ENCODE measurements at places on chromosomes 16 and 17.

DNA sequence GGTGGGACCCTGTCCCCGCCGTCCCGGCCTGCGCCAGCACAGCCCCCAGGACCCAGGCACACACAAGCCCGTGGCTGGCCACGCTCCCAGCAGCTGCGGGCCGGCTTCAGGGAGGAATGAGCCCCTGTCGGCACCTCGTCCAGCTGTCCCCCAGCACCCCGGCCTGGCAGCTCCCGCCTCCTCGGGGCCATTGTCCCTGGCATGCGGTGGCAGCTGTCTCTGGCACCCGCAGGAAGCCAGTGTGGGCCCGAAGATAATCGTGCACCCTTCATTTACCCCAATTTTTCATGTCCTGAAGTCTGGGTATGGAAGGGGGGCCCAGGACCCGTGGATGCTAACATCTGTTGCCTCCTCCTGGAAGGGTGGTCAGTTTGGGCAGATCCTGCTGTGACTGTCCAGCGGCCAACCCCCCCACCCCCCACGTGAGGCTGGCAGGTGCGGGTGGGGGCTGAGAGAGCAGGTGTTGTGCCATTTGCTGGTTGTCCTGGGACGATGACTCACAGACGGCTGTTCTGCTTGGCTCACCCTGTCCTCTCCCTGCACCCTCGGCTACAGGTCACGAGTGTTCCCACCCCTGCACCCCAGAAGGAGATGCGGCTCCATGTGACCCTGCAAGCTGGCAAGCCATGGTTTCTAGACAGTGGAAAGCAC lies 4.0 kb upstream of the LMF1 start:
- no peak for DNase-seq

DNA sequence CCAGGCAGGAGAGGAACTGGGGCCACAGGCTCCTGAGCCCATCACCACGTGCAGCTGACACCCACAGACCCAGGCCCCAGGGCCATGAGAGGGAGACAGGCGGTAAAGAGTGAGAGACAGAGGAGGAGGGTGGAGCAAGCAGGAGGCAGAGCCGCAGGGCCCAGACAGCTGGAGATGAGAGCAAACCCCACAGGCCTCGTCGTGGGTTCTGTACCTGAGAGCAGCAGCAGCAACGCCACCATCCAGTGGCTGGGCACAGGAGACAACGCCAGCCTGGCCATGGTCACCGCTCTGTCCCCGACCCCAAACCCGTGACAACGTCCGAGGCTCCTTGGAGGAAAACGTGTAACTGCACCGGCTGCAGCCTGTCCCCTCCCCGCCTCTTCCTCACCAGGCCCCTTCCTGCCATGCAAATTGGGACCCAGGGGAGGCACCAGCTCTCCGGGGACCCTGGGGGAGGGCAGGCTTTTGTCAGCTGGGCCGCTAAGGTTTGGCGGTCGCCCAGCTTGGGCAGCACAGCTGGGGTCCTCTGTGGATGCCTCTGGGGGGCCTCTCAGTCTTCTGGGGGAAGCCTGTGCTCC lies at the start of gene CD79B:
Gene CD79B, minus strand, starts transcription at position 351 of the 581 bp plus-strand sequence. Its CDS starts 70 bp downstream, at position 281.
- DNase-seq: no peak

GRCh38 chr16:71882505-71883167 lies 1.3 kb downstream of the ZNF821 start:
- DNase-seq: peak; percentile 64

GRCh38 chr17:67636834-67637520 lies 80.8 kb upstream of the NOL11 start:
- DNase-seq: no peak

DNA sequence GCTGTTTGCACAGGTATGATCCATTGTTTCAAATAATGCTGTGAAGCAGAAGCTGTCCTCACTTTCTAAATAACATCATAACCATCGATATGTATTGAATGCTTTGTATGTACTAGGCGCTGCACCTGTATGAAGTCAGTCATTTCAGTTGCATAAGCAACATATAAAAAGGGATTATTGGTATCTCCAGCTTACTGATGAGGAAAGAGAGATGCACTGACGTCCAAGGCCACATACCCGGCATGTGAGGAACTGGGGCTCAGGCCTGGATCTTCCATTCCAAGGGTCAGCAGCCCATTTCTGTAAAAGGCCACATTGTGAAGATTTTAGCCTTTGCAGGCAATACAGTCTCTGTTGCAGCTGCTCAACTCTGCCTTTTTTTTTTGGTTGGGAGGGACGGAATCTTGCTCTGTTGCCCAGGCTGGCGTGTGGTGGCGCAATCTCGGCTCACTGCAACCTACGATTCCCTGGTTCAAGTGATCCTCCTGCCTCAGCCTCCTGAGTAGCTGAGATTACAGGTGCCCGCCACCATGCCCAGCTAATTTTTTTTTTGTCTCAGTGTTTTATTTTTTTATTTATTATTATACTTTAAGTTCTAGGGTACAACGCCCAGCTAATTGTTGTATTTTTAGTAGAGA lies 244.7 kb downstream of the MRTFB start:
- DNase-seq: no peak

- no peak for DNase-seq
These were observed 24.4 kb downstream of the LAT start for GRCh38 chr16:29009050-29009837.

- no peak for DNase-seq
These were observed 271.8 kb downstream of the IRF8 start for GRCh38 chr16:86170720-86171119.

- no peak for DNase-seq
These were observed 727 bp downstream of the CORO7 start for GRCh38 chr16:4415538-4416199.

DNA sequence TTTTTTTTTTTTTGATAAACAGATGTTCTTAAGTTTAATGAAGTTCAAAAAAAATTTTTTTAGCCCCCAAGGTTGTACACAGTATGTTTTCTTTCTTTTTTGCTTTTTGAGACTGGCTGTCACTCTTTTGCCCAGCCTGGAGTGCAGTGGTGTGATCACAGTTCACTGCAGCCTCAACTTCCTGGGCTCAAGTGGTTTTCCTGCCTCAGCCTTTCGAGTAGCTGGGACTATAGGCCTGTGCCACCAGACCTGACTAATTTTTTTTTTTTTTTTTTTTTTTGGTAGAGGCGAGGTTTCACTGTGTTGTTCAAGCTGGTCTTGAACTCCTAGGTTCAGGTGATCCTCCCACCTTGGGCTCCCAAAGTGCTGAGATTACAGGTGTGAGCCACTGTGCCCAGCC lies 12.8 kb downstream of the ITGAE start:
- no peak for DNase-seq

DNA sequence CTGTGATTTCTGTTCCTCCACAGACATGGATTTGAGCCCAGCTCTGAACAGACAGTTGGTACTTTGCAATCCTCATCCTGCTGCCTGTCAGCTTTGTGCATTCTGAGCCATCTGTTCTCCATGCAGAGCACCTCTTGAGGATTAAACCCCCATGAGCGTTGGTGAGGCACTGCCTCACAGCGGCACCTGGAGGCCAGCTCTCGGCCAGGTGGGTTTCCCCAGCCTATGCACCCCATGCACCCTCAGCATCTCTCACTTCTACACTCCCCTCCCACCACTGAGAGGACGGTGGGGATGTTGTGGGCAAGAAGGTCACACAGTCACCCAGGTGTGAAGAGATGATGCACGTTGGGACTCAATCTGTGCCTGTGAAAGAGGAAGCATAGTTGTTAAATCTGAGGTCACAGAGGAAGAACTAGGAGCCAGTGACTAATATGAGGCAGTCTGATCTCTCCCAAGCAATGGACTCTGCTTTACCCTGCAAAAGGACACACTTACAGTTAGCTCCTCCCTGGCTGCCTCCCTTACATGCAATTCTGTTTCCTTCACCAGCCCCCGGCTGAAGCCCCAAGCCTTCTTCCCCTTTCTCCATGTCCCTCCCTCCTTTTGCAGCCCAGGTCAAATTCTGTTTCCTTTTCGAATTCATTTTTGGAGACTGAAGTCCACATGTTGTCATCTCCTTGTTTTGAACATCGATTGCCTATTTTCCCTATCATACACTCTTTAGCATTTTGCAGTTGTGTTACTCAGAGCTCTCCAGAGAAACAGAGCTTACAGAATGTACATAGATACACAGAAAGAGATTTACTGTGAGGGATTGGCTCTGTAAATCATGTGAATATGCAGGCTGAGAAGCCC lies 58.5 kb downstream of the HS3ST3B1 start:
- DNase-seq: no peak

- DNase-seq: no peak
These were observed 398.7 kb downstream of the XYLT1 start for GRCh38 chr16:17072104-17072503.

DNA sequence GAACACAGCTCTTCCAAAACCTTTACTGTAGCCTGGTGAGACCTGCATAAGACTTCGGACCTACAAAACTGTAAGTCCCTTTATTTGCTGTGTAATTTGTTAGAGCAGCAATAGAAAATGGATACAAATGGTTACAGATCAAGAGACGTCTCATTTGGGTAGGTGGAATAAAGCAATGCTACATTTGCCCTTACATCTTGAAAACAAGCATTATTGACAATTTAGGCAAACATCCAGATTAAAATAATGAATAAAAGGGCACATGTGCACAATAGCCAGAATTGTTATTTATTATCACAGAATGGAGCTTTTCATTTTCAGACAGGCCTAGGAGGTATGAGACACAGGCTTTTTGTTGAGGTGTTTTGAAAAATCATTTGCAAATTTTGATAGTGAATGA lies 222.2 kb upstream of the CPHXL start:
- no peak for DNase-seq

GRCh38 chr17:80071116-80071841 lies 30.1 kb upstream of the GAA start:
- DNase-seq: no peak

DNA sequence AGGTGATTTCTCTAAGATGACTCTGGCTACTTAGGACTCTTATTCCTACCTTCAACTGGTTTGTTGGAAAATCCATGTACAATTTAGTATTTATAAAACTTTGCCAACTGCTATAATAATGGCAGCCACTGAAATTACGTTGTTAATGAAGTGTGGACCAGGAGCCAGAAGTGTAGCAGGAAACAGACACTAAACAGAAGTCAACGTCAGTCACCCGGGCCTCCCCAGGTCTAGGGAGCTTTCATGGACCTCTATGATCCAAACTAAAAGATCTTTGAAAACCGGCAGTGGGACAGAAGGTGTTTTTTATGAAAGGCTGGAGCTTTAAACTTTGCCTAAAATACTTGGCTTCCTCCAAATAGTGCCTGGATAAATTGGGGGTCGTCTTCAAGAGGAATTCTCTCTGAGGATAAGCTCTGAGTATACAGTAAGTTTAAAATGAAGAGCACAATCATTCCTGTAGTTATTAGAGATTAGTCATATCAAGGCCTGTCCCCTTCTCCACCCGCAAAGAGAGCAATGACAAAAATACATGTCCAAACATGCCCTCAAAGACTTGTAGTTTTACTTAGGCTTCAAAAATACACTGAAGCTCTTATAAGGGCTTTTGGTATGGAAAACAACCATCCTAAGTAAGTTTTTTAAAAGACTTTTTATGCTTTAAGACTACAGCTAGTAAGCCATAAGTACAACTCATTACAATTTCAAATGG lies 34.6 kb downstream of the DCUN1D3 start:
- DNase-seq: no peak

DNA sequence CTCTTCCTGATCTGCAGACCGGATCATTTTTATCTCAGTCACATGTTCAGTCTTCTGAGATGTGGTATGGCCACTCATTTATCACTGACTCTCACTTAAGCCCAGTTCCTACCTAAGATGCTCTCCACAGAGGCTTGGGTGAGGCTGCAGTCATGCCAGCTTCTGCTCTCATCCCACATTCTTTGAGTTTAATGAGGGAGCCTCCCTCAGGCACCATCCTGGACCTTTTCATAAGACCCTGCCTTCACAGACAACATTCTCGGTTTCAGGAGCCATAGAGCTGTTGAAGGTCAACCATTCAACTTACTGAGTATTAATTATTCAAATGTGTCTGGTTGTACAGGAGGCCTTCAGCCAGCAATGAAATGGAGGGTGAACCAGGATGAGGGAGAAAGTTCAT lies 23.6 kb upstream of the HNF1B start:
- DNase-seq: no peak

DNA sequence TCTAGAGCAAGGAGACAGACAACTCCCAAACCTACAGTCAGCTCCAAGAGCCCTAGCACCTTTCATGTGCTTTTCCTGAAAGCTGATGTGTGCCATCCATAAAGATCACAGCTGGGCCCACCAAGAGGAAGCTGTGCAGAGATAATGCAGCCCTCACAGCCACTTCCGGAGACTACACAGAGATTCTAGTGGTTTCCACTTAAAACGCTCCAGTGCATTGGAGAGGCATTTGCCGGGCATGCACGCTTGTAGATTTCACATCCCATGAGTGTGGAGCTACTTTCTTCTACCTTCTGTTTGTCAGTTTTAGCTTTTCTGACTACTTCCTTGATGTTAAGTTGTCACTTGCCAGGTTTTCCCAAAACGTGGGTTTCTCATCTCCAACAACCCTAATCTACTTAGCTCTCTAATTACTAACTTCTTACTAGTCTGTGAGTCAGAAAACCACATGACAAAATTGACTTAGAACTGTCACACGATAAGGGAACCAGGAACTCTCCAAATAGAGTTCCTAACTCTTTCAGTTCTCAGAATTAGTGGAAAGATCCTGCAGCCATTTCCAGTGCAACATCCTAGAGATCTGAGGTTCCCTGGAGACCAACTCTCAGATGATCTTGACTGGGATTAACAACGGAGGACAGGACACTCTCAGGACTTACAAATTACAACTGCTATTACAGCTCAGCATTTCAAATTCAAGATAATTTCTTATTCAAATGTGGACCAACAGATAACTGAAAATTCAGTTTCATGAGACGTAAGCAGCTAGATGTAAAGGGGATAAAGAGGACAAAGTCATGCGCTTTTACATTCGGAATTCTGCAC lies 28.6 kb downstream of the PMP22 start:
- no peak for DNase-seq

DNA sequence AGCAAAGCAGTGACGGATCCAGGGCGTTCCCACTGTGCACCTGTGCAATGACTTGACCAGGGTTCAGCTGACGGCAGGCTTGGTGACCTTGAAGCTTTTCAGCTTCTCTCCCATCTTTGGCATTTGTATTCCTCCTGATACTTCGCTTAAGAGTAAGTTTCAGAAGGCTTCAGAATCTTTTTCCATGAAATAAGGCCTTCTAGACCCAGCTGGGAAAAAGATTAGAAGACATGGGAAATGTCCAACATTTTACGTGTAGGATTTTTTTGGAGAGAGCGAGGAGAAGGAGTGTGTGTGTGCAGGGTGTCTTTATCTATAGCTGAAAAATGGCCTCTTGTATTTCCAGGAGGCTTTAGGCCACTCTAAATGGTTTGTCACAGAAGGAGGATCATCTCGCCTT lies 104.1 kb downstream of the BANP start:
- DNase-seq: no peak

Measured in stimulated activated CD4-positive, alpha-beta T cell treated with anti-CD3 and anti-CD28 coated beads, Interleukin-1b, Interleukin-23, amount 100 ng/mL, for 1 hour (primary cell).